ENCODE measurements at places on chromosomes 5 and 9.

DNA sequence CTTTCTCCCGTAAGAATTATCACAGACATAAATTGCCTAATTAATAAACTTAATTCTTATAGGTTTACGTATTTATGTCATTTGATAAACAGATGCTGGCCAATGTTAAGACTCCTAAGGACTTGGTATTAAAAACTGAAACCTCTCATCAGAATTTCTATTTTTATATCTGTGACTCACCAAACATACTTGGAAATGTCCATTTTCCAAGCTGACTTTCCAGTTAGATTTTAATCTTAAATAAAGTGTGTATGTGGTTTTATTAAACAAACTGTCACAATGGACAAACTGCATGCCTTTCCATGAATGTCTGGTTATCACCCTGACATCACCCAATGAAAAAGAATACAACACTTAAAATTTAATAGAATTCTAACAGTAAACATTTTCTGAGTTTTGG is 12.6 kb upstream of the COL23A1 start:
- DNase-seq, result no peak

- no peak for DNase-seq
Measured at GRCh38 chr9:107711542-107711941, 222.0 kb upstream of the KLF4 start.

DNA sequence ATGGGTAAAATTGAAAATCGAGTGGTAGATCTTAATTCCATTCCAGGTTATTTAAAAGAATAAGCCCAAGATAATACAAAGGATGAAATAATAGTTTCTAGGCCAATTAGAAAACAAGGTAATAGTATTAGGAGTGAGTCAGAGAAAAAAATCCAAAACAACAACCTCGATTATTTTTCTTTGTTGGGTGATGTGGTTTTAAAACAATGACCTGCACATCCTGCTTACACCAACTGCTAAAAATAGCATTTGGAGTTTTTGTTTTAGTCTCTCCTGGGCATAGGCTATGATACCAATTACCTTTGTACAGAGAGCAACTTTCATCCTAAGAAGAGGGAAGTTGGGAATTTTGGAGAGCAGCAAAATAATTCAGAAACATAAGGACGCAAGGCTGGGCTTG is 101.7 kb upstream of the MYO10 start:
- no peak for DNase-seq

- DNase-seq, result no peak
Measured at GRCh38 chr5:82720213-82721086, 356.7 kb downstream of the TMEM167A start.

DNA sequence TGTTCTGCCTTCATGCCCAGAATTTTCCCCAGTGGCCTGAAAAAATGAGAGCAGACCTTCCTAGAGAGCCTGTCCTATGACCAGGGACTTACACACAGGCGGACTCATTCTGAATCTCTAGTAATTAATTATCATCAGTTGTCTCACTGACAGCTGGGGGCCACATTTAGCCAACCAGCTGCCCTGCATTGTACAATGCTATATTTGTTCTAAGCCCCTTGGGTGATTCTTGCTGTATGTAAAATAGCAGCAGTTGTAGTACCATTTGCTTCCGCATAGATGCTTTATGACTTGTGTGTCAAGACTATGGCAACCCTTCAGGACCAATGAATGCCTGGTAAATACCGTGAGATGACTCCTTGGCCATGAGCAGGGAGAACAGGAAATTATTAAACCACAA is 415.4 kb upstream of the SEMA6A start:
- no peak for DNase-seq

- no peak for DNase-seq
Measured at GRCh38 chr5:156218367-156219158, 108.4 kb upstream of the SGCD start.

- DNase-seq, result no peak
Measured at GRCh38 chr9:14573319-14573718, 119.9 kb downstream of the ZDHHC21 start.

DNA sequence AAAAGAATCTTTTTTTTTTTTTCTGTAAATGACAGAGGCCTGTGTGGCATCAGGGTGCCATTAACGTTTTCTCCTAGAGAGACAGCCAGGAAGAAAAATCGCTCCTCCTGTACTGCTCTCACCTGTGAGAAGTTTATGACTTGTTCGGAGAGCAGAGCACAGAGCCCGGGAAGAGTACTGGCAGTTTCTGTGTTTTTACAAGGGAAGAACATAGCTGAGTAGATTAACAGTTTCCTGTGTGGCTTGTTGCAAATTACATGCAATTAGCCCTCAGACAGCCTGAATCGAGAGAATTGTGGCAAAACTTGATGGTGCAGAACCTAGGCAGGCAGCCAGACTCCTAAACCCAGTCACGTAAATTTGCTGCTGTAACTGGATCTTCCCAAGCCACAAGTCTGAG is 32.1 kb downstream of the PRKACG start:
- no peak for DNase-seq

- DNase-seq, result no peak
Measured at GRCh38 chr5:96582343-96582742, 79.8 kb upstream of the CAST start.

GRCh38 chr9:138070815-138071214 is 193.2 kb downstream of the CACNA1B start:
- no peak for DNase-seq

- no peak for DNase-seq
Measured at GRCh38 chr5:20033881-20034280, 45.9 kb upstream of the CDH18 start.

DNA sequence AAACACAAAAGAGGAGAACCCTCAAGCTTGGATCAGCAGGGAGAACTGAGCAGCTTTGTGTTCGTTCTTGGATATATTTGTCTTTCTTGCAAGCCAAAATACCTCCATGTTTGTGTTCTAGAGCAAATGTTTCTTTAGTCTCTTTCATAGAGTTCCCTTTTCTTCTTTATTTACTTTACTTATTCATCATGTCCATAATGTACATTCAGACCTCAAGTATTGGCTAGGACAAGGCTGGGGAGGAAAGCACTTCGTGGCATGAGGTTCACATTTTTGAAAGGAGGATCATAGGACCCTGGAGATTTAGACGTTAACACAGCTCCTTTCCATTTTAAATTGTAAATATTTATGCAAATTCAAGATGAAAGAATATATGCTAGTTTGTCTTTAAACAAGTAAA is 590.2 kb upstream of the MEF2C start:
- no peak for DNase-seq

GRCh38 chr9:34578241-34579103 is 11.1 kb downstream of the CNTFR start:
- DNase-seq, result no peak

GRCh38 chr5:36164461-36164860 is 12.6 kb downstream of the SKP2 start:
- DNase-seq, result no peak

DNA sequence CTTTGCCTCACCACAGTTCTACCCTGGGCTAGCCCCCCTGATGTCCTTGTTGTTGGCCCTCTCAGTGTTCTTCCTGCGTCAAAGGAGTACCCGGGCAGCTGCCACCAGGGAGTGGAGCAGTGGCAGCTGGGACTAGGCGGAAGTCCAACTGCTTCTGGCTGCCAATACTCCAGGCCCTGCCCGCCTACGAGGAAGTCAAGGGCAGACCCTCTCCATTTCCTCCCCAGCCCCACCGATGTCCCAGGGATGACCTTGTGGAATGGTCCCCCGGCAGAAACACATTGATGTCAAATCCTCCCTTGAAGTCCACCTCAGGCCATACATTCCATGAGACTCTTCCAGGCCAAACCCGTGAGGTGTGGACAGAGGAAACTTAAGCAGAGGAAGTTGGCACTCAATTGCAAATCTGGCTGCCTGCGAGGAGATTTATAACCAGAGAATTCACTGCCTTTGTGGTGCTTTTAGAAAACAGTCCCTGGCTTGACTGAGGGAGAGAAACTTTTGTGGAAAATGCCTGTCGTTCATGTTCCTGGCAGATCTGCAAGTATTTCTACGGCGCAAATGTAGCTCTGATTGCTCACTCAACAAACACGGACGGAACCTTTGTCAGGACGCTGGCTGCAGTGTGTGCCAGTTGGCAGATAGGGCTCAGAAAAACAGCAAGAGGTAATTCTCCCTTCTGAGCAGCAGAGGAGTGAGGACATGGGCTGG is 339.7 kb downstream of the RAB3C start:
- no peak for DNase-seq

GRCh38 chr9:125376261-125377226 is 114.9 kb downstream of the GAPVD1 start:
- no peak for DNase-seq

GRCh38 chr5:171055875-171056454 is 194.1 kb downstream of the RANBP17 start:
- no peak for DNase-seq

DNA sequence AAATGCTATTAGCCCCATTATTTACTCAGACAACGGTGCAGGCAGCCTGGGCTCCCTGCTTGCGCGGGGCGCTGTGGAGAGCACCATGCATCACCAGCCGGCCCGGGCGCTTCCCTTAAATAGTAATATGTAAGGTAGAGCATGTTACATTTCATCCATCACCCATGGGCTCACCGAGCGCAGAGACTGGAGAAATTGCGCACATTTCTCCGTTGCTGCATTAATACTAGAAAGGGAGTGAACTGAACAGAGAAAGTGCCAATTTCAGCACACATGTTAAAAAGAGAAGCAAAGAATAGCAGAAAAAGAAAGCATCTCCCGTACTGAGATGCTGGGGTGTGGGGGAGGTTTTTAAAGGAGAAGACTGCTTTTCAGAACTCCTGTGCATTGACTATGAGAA is 400.3 kb downstream of the ZSWIM6 start:
- no peak for DNase-seq

DNA sequence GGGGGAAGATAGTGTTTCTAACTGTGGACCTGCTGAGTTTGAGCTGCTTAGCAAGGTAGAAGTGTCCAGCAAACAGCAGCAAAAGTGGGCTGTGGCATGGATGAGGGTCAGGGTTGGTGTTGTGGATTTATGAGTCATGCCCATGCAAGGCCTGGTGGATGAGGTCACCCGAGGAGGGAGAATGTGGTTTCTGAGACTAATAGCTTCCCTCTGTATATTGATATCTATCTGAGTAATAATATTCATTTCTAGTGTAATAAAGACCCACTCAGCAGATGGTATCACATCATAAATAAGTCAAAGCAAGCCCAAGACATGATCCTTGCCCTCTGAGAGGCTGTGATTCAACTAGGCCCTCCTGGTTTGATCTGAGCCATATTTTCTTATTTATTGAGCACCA is 597.8 kb upstream of the CLINT1 start:
- DNase-seq, result no peak

DNA sequence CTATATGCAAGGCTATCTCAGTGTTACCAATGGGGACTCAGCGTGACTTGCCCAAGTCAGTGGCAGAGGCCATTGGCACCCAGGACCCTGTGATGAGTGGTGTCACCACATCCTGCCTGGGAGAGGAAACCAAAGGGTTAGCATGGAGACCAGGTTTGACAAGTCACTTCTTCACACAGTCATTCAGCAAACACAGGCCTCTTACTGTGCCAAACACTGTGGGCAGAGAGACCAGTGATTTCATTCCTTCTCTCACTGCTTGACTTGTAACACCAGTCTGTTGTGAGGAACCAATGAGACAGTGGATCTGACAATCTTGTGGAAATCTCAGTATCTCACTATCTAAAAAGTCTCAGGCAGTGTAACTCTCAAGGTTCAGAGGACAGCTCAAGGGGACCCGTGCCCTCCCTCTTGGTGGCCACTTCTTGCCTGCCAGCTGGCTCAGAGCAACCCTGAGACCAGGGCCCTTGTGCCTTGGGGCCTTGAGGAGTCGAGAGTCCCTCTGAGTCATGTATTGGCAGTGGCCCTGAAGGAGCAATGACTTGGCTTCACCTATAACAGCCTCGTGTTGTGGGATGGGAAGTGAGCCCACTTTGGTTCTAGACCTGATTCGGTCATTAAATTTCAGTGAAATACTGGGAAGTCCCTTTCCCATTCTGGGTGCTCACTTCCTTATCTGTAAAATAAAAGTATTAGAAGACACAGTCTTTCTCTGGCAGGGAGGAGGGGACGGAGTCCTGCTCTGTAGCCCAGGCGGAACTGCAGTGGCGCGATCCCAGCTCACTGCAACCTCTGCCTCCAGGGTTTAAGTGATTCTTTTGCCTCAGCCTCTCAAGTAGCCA is 1.6 kb downstream of the FABP6 start:
- no peak for DNase-seq

DNA sequence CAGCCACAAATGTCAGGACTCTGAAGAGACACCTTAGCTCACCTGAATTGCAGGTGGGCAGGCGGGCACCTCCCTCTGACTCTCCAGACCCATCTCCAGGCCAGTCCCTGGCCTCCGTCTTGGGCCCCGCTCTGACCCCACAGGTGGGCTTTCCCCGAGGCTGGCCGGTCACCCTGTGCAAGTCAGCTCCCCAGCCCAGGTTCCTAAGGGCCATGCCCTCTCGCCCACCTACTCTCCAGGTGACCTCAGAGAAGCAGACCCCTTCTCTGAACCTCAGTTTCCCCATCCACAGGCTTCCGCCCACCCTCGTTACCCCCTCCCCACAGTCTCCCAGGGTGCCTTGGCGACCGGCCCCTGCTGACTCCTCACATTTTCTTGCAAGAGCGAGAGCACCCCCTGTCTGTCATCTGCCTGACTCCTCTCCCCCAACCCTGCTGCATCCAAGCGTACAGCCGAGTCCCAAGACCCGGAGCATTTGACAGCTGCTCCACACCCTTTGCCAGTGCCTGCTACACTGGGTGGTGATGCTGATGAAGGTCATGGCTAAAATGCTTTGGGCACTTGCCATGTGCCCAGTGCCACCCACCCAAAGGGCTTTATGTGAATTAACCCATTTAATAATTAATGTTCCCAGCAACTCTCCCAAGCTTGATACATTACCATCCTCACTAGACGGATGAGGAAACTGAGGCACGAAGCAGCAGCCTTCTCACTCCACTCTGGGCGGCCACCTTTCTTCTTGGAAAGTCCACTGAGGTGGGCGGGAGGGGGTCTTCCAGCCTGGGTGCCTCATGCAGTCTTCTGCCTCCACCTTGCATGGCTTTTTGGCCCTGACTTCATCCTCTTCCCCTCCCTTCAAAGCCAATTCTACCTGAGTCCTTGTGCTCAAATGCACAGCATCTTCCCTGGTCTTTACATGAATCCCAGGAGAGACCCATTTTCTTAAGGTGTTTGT is 51.1 kb upstream of the ORM1 start:
- DNase-seq, result no peak

- DNase-seq, result no peak
Measured at GRCh38 chr5:93607367-93608258, 24.6 kb downstream of the NR2F1 start.

DNA sequence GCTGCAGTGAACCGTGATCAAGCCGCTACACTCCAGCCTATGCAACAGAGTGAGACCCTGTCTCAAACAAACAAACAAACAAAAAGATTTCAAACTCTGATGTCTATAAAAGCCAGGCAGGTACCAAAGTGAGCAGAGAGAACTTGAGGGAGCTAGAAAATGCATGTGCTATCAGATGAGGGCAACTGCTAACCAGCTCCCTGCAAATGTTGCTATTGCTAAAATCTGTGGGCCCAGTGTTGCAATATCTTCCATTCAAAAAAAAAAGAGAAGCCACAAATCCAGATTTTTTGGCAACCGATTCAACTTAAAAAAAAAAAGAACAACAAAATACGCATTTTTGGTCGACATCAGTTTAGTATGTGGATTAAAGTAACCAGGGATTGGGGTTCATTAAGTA is 5.5 kb downstream of the UBE2D2 start:
- no peak for DNase-seq

GRCh38 chr5:152466085-152466745 is 61.1 kb upstream of the NMUR2 start:
- no peak for DNase-seq

All from stimulated activated CD4-positive, alpha-beta T cell treated with anti-CD3 and anti-CD28 coated beads, Interleukin-15, amount 100 ng/mL, for 1 hour (primary cell).